Muscle of back (tissue), 13 donors: ENCODE measurements at places on chromosomes 3 and 15. TPM values are rescaled to one million over a fixed set of nuclear protein-coding genes. Genes with fewer than 3 reads are reported as not detected.

- DNase-seq: no peak
These were observed 42.2 kb downstream of the CHDH start for GRCh38 chr3:53803816-53804695.

- peak; percentile 46 for DNase-seq
These were observed 922.2 kb downstream of the TUSC7 start for GRCh38 chr3:117631781-117632180.

The CCR5 gene
- polyA plus RNA-seq: 0.35 TPM

The C3orf85 gene
- polyA plus RNA-seq: not detected

DNA sequence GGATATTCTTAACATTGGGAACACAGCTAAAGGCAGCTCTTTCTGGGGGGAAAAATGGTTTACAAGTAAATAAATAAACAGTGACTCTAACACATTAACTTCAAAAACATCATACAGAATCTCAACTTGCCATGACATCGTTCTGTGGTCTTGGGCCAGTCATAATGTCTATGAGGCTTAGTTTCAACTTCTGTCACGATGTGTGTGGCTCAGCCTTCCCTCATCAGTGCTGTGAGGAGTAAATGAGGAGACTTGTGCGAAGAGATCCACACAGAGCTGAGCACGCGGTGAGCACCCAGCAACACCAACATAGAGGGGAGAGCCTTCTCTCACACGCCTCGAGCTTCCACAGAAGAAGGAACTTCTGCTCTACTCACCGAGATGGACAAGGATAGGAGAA lies 49.0 kb downstream of the DZIP1L start:
- DNase-seq: no peak

The OSTN gene
- 0.71 TPM for polyA plus RNA-seq

The EIF5A2 gene
- 6.7 TPM for polyA plus RNA-seq

The PARP15 gene
- polyA plus RNA-seq: 2.3 TPM

DNA sequence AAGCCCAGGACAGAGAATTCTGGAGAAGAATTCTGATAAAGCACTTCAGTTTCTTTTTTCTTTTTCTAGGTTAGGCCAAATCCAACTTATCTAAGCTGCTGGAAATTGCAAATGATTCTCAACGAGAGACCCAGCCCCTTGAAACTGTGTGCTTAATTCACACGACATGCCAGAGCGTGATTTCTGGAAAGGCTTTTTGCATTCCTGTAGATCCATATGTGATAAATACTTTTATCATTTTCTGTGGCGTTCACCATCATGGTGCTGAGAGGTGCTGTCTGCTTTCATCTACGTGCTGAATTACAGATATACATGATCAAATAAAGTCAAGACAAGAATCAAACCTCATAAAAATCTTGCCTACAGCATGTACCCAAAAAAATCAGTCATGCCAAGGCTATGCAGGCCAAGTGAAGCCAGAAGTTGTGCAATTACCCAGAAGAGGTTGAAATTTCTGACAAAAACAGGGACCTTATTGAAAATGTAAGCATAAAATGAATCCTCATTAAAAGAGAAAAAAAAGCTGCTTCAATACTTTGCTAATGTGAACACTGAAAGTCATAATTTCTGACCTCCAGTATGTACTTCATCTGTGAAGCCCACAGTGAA lies 10.8 kb upstream of the MEF2A start:
- no peak for DNase-seq

The CLEC3B gene
- 210 TPM for polyA plus RNA-seq

GRCh38 chr15:66625974-66626373 lies 60.2 kb upstream of the LCTL start:
- no peak for DNase-seq

DNA sequence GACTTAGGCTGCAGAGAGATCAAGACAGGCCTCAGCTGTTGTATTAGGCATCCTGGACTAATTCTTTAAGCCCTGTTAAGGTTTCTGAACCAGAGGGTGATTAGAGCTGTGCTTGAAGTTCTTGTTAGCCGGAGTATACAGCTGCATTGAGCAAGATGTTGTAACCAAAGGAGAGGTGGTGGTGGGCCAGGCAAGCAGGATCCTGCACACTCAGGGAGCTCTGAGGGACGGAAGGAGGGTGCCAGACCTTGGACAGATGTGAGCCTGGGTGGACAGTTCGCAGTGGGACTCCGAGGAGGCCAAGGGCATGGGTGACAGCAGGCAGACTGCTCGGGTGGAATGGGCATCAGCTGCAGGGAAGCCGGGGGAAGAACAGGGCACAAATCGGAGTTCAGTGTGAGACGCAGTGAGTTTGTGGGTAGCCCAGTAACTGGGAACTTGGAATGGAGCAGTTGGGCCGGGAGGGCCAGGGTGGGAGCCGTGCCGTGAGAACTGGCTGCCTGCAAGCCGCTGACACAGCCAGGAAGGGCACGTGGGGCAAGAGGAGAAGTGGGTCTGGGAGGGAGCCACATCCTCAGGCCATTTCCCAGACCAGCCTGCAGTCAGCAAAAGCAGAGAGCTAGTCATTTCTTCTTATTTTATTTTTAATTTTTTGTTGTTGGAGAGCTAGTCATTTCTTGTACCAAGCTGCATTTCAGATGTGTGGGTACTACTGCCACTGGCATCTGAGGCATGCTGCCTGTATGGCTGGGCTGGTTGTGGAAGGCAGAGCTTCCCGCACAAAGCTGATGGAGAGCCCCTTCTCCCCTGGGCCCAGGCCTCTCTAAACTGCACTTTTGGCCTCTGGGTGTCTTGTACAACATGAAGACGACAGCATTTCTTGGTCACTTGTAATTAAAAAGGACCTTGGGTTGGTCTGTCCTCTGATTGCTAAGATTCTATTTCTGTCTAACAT lies 61.0 kb downstream of the PGPEP1L start:
- no peak for DNase-seq
